ENCODE measurements at places on chromosomes 2 and 18.

DNA sequence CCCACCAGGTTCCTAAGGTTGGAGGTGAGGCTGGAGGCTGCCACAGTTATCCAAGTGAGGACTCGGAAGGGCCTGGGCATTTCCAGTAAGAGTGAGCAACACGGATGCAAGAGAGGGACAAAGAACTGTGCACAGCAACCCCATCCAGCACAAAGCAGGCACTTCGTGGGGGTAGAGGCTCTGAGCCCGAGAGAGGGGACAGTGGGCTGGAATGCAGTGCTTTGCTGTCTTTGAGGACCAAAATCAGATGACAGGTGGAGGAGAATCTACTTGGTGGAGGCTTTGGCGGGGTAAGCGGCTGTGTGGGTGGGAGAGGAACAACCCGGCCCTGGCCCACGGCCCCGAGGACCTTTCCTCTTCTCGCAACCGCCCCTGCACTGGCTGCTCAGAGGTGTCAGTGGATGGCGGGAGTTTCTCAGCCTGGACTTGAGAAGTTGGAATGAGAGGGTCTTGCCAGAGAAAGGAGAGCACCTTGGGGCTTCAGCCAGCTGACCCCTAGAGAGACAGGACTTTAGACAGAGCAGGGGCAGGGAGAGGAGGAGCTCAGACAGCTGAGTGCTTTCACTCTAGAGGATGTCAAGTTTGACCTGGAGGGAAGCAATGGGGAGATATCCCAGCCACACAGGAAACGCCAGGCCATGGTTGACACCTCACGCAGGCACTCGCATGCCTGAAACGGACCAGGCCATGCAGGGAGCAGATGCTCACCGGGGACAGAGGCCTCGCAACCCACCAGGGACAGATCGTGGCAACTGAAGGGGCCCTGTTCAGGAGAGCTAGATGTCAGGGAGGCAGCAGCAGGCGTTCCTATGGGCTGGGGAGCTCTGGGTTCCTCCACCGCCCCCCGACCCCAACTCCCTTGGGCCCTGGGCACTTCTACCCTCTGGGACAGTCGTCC is 11.6 kb downstream of the RAMP1 start:
- DNase-seq = no peak

DNA sequence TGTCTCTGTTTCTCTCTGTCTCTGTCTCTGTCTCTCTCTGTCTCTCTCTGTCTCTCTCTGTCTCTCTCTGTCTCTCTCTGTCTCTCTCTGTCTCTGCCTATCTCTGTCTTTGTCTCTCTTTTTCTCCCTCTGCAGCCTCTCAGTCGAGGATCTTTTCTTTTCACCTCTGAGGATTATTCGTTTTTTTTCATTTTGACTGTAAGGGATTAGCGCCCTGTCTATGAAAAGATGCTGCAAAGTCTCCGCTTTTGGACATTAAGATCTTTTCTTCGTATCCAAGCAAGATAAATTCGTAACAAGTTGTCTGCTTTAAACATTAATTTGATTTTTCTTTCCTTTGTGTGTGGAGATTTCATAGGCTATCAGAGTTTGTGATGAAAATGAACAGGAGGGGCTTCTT is 191.2 kb upstream of the TPO start:
- no peak for DNase-seq

DNA sequence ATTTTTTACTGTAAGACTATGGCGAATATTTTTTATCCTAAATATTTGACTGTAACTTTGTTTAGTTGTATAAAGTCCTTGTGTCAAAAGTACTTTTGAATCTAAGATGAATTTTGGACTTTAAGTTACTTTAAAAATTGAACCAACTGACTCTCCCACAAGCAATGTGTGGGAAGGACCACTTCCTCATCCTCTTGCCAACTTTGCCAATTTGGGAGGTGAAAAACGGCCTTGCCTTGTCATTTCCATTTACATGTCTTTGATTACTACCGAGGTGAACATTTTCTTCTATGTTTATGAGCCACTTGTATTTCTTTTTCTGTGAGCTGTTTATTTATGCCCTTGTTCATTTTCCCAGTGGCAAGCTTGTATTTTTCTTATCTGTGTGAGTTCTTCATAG is 12.8 kb upstream of the MSGN1 start:
- DNase-seq = no peak

GRCh38 chr2:238155051-238155760 is 3.6 kb upstream of the ERFE start:
- no peak for DNase-seq

- no peak for DNase-seq
Measured at GRCh38 chr2:237675316-237675715, 47.9 kb downstream of the LRRFIP1 start.

- no peak for DNase-seq
Measured at GRCh38 chr2:109471658-109472057, 142.1 kb downstream of the SEPTIN10 start.

DNA sequence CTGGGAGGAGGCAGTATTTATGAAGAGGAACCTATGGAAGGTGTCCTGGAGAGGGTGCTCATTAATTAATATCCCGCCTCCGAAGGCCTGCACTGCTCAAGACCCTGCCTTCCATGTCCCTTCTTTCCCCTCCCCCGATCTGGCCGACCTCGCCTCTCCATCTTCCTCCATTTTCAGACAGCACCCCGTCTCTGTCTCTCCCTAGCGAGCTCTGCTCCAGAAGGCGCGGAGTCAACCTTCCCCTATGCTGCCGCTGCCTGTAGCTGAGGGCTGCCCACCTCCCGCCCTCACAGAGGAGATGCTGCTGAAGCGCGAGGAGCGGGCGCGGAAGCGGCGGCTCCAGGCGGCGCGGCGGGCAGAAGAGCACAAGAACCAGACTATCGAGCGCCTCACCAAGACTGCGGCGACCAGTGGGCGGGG is 1.1 kb upstream of the WBP1 start:
- no peak for DNase-seq

- DNase-seq = no peak
Measured at GRCh38 chr2:109062859-109063700, 65.9 kb upstream of the SH3RF3 start.

DNA sequence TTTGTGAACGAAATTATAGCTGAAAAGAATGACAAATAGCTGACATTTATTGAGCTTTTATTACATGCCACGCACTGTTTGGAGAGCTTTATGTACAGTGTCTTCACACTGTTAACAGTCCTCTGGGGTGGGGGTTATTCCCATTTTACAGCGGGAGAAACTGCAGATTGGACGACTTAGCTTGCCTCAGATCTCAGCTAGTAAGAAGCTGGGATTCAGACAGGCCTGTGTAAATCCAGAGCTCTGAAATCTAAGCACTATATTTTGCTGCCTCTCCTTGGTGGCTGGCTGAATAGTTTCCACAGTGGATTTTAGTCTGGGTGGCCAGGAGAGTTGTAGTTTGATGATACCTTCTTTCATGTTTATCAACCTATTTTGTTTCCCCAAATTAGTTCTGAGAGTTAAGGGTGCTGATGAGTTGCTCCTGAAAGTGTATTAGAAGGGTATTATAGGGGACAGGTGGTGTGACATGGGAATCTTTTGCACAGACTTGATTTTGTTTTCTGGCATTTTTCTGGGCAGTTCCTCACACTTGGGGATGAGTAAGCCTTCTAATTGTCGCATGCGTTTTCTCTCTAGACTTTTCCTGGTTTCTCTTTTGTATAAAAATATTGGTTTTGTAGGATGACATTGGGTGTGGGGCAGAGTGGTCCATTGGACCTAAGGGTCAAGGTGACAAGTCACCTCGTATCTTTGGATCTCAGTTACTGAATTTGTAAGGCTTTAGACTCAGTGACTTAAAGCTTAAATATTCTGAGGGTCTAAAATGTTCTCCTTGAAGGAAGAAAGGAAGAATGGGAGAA is 1.5 kb downstream of the ACSL3 start:
- DNase-seq = peak; percentile 29

DNA sequence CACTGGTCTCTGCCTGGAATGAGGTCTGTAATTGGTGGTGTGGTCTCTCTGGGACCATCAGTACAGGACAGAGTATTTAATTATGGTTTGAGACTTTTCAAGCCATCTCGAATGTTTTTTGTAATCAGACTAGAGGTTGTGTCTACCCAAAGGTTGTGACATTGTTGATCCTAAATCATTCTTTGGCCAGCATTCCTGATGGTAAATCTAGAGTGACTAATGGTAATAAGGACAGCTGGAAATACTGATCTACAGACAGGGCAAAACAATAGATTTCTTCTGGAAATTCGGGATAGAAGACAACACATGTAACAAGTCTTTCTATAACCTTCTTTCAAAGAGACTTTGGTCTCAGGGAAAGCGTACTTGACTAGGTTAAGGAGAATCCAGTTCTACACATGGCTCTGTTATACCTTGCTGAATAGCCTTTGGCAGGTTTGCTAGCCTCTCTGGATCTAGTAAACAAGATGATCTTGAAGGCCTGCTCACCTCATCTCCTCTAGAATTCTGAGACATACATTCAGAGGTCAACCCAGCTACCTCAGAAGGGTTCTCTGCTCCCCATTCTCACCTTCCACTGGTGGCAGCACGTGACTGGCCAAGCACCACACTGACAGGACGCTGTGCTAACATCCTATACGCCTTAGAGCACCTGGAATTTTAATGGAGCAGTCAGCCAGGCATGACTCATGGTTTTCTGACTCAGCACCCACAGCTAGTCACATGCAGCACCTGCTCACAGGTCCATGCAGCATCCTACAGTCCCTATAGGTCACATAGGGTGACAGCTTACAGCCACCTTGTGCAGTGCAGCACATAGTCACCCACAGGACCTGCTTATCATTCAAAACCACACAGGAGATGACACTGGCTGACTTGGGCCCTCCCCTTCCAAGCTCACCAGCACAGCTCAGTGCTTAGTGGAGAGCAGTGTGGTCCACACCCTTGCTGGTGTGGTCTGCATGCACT is 12.2 kb downstream of the PLB1 start:
- DNase-seq = no peak

GRCh38 chr18:12460874-12461273 is 53.1 kb downstream of the PRELID3A start:
- no peak for DNase-seq

DNA sequence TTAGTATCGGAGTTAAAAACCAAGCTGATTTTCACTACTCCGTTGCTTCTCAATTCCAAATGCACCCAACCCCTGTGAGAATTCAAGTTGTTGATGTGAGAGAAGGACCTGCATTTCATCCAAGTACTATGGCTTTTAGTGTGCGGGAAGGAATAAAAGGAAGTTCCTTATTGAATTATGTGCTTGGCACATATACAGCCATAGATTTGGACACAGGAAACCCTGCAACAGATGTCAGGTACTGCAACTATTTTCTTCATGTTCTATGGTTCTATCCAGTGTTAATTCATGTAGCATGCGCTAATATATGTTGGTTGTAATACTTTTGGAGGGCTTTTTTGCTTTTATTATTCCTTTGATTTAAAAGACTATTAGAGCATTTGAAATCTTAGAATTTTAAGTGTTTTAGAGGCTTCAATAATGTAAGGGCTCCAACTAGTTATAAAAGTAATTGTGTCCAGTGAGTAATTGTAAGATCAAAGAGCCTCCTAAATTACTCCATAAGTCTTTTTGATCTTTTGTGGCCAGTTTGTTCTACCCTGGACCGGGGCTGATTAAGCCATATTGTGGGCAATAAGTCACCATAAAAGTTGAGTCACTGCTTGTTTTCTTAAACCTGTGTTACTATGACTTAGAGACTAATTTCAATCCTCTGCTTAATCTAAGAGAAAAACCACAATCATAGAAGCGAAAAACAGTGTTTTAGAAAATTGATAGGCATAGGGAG is 22.9 kb downstream of the DSG4 start:
- no peak for DNase-seq

- no peak for DNase-seq
Measured at GRCh38 chr2:232276084-232276732, 102.3 kb upstream of the ALPP start.

- DNase-seq = peak; percentile 43
Measured at GRCh38 chr2:164430166-164430783, 191.0 kb downstream of the GRB14 start.

GRCh38 chr2:114762986-114763385 is 320.5 kb downstream of the DPP10 start:
- DNase-seq = no peak

GRCh38 chr18:3055186-3055728 is 42.3 kb upstream of the LPIN2 start:
- no peak for DNase-seq

DNA sequence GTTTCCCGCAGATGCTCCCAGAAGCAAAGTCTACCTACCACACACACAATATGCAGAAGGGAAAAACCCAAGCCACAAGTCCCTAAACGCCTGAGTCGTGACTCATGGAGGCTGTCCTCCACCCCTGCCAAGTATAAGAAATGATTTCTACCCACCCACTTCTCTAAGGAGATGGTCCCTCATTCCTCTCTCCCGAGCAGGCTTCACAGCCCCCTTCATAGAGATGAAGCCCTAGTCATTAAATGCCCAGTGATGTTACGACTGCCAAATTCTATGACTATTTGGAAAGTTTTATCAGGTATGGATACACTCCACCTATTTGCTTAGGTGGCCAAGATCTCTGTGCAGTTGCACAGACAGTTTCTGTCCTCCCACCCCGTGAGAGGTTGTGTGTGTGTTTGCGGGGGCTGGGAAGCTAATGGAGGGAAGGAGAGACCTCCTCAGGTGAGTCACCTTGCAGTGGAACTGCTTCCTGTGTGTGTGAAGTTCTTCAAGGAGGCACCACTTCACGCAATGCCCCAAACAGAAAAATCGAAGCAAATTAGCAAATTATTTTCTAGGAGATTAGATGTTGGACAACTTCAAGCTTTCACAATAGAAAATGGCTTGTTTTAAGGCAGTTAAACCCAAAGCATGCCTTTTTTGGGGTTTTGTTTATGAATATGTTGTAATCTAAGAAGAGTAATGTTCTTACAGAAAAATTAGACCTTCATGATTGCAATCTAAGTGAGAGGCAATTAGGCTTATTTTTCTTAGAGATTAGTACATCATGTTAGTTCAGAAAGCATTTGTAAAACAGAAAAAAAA is 175.2 kb downstream of the TGIF1 start:
- DNase-seq = no peak

GRCh38 chr2:100588071-100588786 is 25.4 kb downstream of the PDCL3 start:
- no peak for DNase-seq

- DNase-seq = no peak
Measured at GRCh38 chr18:45197526-45197970, 417.7 kb upstream of the SLC14A2 start.

DNA sequence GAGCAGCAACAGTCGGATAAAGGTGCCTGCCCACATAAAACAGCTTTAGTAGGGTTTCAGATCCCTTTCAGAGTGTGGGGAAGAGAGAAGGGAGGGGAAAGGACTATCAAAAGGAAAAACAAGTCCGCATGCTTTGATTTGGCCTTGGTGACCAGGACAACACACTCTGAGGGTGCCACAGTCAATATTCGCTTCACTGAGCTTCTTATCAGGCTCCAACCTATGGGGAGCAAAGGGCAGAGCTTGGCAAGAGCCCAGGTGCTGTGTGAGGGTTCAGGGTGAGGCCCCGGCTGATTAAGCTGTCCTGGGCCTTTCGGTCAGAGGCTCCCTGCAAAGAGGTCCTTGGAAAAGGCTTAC is 237.4 kb upstream of the SMAD2 start:
- DNase-seq = no peak
